ENCODE measurements at places on chromosomes 1 and 21.

- no peak for DNase-seq
Observed at GRCh38 chr1:10237157-10237539, 26.8 kb downstream of the KIF1B start.

DNA sequence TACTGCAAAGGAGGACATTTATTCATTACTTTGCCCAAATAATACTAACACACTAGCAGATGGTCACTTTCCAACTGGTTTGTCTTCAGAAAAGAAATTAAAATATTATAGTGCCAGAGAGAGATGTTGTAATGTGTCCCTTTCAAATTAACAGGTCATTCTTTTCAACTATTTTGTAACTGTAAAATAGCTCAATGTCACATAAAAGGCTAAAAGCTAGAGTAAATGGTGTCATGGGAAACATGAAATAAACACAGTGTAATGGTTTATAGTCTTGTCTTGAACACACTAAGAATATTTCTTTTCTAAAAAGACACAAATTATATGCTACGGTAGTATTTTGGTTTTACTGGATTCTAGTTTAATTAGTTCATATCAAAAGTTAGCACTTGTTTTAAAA, 77.8 kb downstream of the ADGRL2 start:
- DNase-seq, result peak; percentile 76

DNA sequence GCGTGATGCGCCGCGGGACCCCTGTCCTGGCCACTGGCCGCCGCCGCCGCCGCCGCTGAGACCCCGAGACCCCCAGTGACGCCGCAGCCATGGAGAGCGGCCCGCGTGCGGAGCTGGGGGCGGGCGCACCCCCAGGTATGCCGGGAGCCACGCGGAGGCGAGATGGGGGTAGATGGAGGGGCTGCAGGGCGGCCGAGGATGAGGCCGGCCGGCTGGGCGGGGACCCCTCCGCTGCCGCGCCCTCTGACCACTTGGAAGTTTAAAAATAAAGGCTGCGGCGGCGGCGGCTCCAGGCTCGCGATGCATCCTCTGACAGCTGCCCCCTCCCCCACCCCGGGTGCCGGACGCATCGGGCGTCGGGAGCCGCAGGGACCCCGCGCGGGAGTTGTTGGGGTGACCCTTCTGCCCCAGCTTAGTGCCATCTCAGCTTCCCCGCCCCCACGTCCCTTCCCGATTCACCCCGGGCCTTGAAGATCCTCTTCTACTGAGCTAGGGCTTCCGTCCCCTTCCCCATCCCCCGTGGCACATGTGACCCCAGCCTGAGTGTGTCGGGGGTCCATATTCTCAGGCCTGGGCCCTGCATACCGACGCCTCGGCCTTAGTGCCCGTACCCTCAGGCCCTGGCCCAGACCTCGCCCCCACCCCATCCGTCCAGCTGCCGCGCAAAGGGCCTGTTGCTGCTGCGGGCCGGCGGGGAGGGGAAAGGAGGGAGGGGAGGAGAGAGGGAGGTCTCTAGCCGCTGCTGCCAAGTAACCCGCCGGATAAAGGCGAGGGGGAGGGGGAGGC, 562 bp downstream of the MAP7D1 start:
- no peak for DNase-seq

DNA sequence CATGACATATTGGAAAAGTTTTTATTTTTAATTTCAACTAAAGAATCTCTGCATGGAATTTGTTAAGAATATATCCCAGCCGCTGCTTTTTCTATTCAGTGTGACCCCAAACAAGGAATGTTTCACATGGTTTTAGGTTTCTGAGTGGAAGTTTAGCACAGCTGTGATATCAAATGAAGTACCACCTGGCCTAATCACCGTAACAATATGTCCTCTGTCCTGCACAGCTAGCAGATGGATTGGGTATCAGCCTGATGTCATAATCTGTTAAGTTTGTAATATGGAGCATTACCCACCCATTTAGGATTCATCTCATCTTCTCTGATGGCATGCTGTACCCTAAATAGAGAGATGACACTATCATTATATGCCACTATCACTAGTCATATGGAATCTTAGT, 963.7 kb upstream of the ADGRL2 start:
- DNase-seq, result no peak

DNA sequence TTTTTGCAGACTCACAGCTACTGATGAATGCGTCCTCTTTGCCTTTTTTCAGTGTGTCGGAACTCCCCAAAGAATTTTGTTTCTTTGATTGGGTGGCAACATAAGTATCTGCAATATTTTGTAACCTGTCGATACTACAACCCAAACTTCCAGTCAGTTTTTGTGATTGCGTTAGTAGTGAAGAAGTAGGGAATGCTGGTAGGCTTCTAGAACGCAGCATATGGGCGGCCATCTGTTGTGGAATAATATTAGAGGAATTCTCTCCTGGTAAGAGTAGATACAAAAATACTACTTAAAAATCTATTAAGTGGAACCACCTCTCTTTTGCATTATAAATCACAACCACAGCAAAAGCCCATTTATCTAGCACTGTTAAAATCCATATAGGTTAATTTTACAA, 107.4 kb downstream of the LYST start:
- no peak for DNase-seq

DNA sequence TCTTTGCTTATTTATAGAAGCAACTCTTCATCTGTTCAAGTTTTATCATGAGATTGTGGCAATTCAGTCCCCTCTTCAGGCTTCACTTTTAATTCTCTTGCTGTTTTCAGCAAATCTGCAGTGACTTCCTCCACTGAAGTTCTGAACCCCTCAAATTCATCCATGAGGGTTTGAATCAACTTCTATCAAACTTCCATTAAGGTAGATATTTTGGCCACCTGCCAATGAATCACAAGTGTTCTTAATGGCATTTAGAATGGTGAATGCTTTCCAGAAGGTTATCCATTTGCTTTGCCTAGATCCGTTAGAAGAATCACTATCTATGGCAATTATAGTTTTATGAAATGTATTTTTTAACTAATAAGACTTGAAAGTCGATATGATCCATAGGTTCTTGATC, 946.7 kb upstream of the B3GALT2 start:
- no peak for DNase-seq

GRCh38 chr1:10900251-10900651, 103.8 kb upstream of the CASZ1 start:
- no peak for DNase-seq

- DNase-seq, result no peak
Observed at GRCh38 chr1:71753746-71754145, 528.6 kb downstream of the NEGR1 start.

DNA sequence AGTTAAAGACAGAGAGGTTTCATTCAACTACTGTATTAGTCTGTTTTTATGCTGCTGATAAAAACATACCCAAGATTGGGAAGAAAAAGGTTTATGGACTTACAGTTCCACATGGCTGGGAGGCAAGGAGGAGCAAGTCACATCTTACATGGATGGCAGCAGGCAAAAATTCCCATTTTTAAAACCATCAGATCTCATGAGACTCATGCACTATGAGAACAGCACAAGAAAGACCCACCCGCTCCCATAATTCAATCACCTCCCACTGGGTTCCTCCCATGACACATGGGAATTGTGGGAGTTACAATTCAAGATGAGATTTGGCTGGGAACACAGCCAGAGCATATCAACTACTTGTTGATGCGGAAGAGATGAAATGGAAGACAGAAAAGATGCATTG, 9.2 kb downstream of the GPR161 start:
- no peak for DNase-seq

DNA sequence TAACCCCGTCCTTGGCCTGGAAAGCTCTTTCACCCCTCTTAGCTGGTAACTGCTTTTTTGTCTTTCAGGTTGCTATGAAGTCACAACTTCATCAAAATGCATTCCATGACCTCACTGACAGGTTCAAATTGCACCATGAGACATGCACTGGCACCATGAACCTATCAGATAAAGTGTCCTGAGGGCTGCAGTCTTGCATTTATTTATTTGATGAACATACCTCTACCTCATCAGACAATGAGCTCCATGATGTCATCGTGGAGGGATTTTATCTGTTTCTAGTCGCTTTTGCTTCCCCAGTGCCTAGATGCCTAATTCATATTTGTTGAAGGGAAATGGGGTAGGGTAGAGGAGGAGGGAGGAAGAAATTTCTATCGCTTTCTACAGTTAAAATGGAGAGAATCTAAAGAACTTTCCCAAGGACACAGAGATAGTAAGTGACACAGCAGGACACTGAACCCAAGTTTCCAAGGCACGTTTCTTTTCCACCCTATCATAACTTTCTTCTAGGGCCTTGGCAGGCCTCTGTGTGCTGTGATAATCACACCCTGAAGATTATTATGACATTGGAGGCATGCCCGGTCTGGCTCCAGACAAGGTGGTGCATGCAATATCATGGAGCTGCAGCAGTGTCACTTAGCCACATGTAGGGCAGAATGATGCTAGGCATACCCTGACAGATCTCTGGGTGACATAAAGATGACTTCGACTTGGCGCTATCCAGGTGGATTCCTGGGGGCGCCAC, 69.5 kb downstream of the CD58 start:
- no peak for DNase-seq

GRCh38 chr1:50373532-50373931, 49.7 kb downstream of the DMRTA2 start:
- DNase-seq, result no peak

DNA sequence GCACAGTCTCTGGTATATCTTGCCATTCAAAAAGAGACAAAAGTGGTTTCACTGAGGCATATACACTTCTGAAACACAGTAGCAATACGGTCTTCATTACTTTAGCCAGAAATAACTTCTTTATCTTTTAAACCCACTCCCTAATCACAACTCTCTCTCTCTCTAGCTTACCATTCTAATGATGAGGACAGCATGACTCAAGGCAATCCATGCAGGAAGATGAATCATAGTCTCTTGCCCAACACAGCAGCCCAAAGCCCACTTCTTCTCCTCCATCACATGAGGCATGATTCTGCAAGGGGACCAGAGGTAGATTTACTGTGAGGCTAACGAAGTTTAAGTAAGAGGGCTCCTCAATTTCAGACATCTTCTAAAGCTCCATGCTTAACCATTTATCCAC, 285.0 kb upstream of the NR5A2 start:
- DNase-seq, result no peak

DNA sequence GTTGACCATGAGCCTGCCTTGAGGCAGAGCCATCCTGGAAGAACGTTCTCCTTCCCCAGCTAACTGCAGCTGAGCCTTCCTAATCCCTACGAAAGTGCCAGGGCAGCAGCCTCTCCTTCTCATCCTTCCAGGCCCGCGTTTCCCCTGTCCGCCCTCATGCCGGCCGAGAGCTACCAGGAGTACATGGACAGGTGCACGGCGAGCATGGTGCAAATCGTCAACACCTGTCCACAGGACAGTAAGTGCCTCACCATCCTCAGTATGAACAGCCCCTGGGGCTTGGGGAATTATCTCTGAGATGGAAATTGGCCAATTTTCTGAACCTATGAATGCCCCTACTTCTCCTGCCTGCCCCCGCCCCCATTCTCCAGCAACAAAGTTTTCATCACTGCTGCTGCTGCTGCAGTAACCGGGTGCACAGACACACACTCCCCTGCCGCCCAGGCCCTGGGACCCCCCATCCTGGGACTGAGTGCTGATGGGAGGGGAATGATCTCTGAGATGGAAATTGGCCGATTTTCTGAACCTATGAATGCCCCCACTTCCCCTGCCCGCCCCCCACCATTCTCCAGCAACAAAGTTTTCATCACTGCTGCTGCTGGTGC, 39.6 kb downstream of the UBASH3A start:
- no peak for DNase-seq

DNA sequence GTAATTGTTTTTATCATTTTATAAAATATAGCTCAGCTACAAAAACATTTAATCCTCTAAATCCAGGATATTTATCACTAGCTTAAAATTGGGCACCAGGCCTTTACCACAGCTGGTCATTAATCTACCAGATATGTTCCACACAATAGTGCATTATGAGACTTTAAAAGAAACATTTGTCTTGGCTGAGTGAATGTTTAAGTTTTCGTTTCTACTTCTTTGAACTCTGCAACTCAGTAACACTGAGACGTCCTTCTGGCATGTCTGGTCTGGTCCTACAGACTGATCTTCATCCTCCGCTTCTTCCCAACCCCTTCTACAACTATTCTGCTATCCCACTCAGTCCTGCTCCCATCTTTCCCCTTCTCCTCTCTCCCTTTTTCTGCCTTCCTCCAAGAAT, 296.2 kb downstream of the NEGR1 start:
- DNase-seq, result no peak

- no peak for DNase-seq
Observed at GRCh38 chr1:207462535-207462934, 8.4 kb downstream of the CR2 start.

- no peak for DNase-seq
Observed at GRCh38 chr1:234618737-234619049, 8.7 kb upstream of the IRF2BP2 start.

GRCh38 chr1:27346991-27347624, 5.3 kb downstream of the SYTL1 start:
- no peak for DNase-seq

GRCh38 chr1:37399205-37399604, 75.2 kb upstream of the ZC3H12A start:
- peak; percentile 9 for DNase-seq

DNA sequence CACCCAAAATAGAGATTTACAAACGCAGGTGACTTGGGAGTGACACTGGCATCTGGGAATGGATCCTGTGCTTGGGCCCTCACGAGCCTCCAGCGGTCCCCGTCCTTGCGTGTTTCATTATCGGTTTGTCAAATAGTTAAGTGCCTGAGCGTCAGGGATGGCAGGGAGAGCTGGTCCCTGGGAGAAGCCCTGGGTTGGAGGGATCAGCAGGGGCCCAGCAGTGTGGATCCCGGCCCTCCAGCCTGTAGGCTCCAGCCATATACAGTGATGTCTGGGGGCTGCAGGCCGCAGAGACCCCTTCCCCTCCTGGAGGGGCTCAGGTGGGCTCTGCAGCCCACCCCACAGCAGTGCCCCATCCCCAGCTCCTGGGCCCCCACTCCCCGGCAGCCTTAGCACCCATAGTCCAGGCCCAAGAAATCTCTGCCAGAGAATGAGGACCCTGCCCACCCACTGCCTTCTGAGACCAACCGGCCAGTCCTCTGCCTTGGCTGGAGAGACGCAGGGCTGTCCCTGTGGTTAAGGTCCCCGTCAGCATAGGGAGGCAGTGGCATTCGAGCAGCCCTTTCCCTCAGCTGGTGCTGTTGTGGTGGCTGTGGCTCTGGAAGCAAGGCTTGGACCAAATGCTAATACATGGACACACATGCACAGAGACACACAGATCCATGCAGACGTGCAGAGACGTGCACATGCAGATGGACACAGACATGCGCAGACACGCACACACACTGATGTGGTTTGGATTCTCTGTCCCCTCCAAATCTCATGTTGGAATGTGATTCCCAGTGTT, 2.4 kb upstream of the SLC19A1 start:
- DNase-seq, result no peak

- no peak for DNase-seq
Observed at GRCh38 chr1:202588503-202589189, 121.6 kb downstream of the SYT2 start.
